ENCODE measurements at places on chromosomes 2 and 18. TPM values are rescaled to one million over a fixed set of nuclear protein-coding genes. Genes with fewer than 3 reads are reported as not detected.

DNA sequence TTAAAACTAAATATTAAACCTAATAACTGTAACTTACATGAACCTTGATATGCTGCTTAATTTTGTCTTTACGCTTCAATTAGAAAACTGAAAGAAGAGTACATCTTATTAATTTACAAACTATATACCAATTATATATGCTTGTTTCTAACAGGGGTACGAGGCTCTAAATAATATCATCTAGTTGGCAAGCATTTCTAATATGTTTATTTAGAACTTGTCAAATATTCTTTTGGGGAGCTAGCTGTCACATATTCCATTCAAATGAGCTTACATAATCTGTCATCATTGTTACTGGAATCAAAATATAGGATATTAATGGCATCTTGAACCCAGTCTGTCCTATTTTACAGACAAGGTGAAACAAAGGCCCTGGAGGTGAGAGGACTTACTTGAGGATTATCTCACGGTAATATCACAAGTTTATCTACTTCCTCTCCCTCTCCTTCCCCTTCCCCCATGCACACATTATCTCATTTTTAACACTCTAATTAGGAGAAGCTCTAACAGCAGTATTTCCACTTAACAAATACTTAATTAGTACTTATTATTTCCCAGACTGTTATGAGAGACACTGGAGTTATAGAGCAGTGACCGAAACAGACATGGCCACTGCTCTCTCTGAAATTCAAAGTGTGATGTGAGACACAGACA, 3.5 kb downstream of the PRKD3 start:
- peaks cover 54% of the 10 kb centered on the region for H3K4me1 ChIP-seq
- no peak overlapping the region for H3K27ac ChIP-seq
- H3K4me3 ChIP-seq = no peak overlapping the region

CACNB4 gene
- 3.4 TPM for total RNA-seq

FTCDNL1 gene
- total RNA-seq = 0.76 TPM

GRCh38 chr2:55164534-55165480, 67.3 kb downstream of the CLHC1 start:
- H3K27ac ChIP-seq = peak overlapping the region; percentile 46
- DNase-seq = peak; percentile 46
- peaks cover 63% of the 10 kb centered on the region for H3K4me1 ChIP-seq
- H3K36me3 ChIP-seq = no peaks in the 10 kb centered on the region
- H3K27me3 ChIP-seq = no peaks in the 10 kb centered on the region
- H3K4me3 ChIP-seq = no peak overlapping the region

GRCh38 chr18:48667276-48668254, 128.7 kb downstream of the CTIF start:
- no peaks in the 10 kb centered on the region for H3K27me3 ChIP-seq
- no peak for DNase-seq
- peaks cover 2% of the 10 kb centered on the region for H3K4me1 ChIP-seq
- peaks cover 38% of the 10 kb centered on the region for H3K36me3 ChIP-seq
- H3K4me3 ChIP-seq = no peak overlapping the region

DNA sequence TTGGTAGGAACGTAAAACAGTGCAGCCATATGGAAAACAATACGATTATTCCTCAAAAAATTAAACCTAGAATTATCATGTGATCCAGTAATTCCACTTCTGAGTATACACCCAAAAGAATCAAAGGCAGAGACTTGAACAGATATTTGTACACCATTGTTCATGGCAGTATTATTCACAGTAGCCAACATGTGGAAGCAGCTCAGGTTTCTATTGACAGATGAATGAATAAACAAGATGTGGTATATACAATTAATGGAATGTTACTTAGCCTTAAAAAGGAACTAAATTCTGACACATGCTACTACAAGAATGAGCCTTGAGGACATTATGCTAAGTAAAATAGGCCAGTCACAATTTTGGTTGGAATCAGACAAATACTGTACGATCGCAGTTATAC, 14.2 kb upstream of the RTTN start:
- peaks cover 77% of the 10 kb centered on the region for H3K27me3 ChIP-seq
- H3K4me1 ChIP-seq = no peaks in the 10 kb centered on the region
- DNase-seq = no peak

FAM110C gene
- not detected for total RNA-seq

ARHGAP25 gene
- total RNA-seq = 0.43 TPM

GRCh38 chr2:145047554-145047953, 527.6 kb upstream of the ZEB2 start:
- H3K27ac ChIP-seq = no peak overlapping the region
- no peak for DNase-seq
- H3K36me3 ChIP-seq = peaks cover 3% of the 10 kb centered on the region
- no peaks in the 10 kb centered on the region for H3K27me3 ChIP-seq

- peak overlapping the region; percentile 63 for H3K27ac ChIP-seq
- no peaks in the 10 kb centered on the region for H3K36me3 ChIP-seq
- H3K4me3 ChIP-seq = no peak overlapping the region
- no peak for DNase-seq
These were observed 24.2 kb upstream of the CASP8 start for GRCh38 chr2:201235860-201236811.

DNA sequence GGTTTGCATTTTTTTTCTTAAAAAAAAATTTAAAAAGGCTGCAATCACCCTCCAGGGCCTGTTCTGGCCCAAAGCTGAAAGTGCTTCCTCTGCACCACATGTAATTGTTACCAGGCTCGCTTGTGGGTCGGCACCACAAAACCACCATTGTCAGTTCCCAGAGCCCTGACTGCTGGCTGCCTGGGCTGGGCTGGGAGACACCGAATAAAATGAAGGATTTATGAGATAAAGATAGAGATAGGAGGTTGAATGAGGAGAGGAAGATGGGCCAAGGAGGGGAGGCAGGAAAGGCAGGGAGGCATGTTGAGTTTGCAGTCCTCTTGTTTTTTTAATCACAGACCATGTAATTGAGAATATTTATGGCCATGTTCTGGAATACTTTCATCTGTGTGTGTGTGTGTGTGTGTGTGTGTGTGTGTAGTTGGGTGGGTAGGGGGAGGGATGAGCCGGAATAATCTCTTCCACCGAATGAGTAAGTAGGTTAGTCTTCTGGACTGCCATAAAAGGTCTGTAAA, 14.7 kb downstream of the NRP2 start:
- peaks cover 83% of the 10 kb centered on the region for H3K4me1 ChIP-seq
- H3K36me3 ChIP-seq = peaks cover 12% of the 10 kb centered on the region
- peak overlapping the region; percentile 2 for H3K27ac ChIP-seq
- no peak overlapping the region for H3K4me3 ChIP-seq
- DNase-seq = no peak

DNA sequence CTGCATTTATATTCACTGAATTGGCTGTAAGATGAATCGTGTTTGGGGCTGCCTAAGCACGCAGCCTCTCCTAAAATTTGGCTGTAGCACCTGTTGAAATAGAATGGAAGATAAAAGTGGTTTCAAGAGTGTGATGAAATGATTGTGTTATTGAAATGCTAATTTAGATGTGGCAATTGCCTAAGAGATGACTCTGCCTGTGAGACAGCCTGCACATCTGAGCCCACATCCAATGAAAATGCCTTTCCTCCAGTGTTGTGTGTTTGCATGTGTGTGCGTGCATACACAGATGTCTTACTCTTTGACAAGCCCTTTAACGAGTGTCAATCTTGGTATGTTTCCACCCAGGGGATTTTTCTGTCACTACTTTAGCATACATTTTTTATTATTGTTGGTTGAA, 346.9 kb downstream of the MEIS1 start:
- H3K4me3 ChIP-seq = no peak overlapping the region
- H3K27ac ChIP-seq = no peak overlapping the region
- H3K27me3 ChIP-seq = peaks cover 23% of the 10 kb centered on the region
- DNase-seq = no peak
- no peaks in the 10 kb centered on the region for H3K36me3 ChIP-seq

TRIM54 gene
- total RNA-seq = not detected

DNA sequence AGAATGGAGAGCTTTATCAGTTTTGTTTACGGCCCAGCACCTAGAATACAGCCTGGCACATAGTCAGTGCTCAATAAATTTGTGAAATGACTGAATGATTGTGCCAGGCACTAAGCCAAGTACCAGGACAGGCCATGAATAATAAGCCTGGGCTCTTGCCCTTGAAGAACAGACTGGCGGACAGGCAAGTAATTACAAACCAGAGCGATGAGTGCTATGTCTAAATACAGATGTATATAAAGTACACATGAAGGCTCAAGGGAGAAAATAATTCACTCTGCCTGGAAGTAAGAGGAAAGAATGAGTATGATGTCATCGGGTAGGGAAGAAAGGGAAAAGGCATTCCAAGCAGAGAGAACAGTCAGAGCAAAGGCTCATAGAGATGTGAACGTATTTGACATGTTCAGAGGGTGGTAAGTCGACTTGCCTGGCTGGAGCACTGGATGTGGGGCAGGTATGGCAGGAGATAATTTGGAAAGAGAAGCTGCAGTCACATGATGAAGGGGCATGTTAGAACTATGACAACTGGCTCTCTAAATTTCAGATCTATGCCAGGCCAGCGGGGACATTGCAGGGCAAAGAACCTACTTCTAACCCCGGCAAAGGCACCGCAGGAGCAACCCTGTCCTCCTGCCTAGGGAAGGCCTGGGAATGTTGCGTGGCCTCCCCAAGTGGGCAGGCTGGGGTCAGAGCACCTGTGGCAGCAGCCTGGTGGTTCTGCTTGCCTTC, 119.1 kb upstream of the STPG4 start:
- DNase-seq = no peak
- no peak overlapping the region for H3K4me3 ChIP-seq
- peak overlapping the region; percentile 60 for H3K27ac ChIP-seq
- peaks cover 31% of the 10 kb centered on the region for H3K4me1 ChIP-seq
- H3K27me3 ChIP-seq = no peaks in the 10 kb centered on the region

GRCh38 chr2:153536115-153536514, 57.6 kb upstream of the RPRM start:
- no peaks in the 10 kb centered on the region for H3K36me3 ChIP-seq
- no peak overlapping the region for H3K27ac ChIP-seq
- no peaks in the 10 kb centered on the region for H3K4me1 ChIP-seq
- H3K27me3 ChIP-seq = no peaks in the 10 kb centered on the region
- H3K4me3 ChIP-seq = no peak overlapping the region

- H3K4me1 ChIP-seq = peaks cover 30% of the 10 kb centered on the region
- no peak for DNase-seq
These were observed 155.1 kb upstream of the RASGRP3 start for GRCh38 chr2:33321236-33321771.

DNA sequence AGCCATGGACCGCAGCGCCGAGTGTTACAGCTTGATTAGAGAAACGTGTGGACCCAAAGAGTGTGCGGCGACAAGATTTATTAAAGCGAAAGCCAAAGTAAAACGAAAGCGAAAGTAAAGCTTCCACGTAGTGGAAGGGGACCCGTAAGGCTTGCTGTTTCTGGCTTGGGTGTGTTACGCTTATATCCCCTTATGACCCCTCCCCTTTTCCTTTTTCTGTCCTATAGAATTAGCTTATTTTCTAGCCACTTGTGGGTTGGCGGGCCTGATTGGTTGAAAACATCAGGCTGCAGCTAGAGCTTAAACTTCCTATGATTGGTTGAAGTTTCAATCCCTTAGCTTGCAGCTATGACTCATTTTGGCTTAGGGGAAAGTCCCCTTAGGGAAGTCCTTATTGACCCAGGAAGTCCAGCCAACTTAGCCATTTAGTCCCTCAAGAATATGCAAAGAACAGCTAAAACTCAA, 969.7 kb downstream of the DCDC2C start:
- H3K36me3 ChIP-seq = peaks cover under 1% of the 10 kb centered on the region
- peaks cover 42% of the 10 kb centered on the region for H3K4me1 ChIP-seq
- DNase-seq = no peak
- no peaks in the 10 kb centered on the region for H3K27me3 ChIP-seq

GRCh38 chr2:120576509-120577474, 158.9 kb upstream of the GLI2 start:
- peaks cover 64% of the 10 kb centered on the region for H3K27me3 ChIP-seq
- H3K27ac ChIP-seq = no peak overlapping the region
- no peak for DNase-seq
- H3K4me1 ChIP-seq = no peaks in the 10 kb centered on the region
- H3K36me3 ChIP-seq = no peaks in the 10 kb centered on the region

- no peak for DNase-seq
- no peaks in the 10 kb centered on the region for H3K27me3 ChIP-seq
- peaks cover 34% of the 10 kb centered on the region for H3K4me1 ChIP-seq
- peaks cover 16% of the 10 kb centered on the region for H3K36me3 ChIP-seq
These were observed 192.6 kb downstream of the IKZF2 start for GRCh38 chr2:212958757-212959295.

GRCh38 chr2:205696331-205696926, 14.1 kb downstream of the NRP2 start:
- no peaks in the 10 kb centered on the region for H3K27me3 ChIP-seq
- peaks cover 12% of the 10 kb centered on the region for H3K36me3 ChIP-seq
- peaks cover 79% of the 10 kb centered on the region for H3K4me1 ChIP-seq
- H3K4me3 ChIP-seq = no peak overlapping the region

DNA sequence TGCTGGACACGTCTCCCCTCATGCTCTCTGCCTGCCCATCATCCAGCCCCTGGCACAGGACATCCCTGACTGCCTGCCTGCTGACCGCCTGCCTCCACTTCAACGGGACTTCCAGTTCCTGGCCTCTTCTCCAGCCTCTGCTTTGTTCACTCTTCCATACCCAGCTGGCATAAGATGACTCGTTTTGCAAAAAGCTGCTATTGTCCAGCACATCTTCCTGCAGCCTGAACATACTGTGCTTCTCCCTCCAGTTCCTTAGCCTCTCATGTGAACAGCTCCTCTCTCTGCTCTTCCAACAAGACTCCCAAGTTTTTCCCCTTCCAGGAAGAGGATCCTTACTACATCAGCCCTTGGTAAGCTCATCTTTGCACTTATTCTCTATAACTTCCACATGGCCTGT, 62.4 kb upstream of the SKOR2 start:
- H3K4me1 ChIP-seq = no peaks in the 10 kb centered on the region
- H3K27me3 ChIP-seq = no peaks in the 10 kb centered on the region
- H3K27ac ChIP-seq = no peak overlapping the region
- DNase-seq = no peak
- no peak overlapping the region for H3K4me3 ChIP-seq

TMX3 gene
- total RNA-seq = 76.9 TPM

LYPD1 gene
- total RNA-seq = 0.18 TPM

EIPR1 gene
- total RNA-seq = 19.9 TPM

DNA sequence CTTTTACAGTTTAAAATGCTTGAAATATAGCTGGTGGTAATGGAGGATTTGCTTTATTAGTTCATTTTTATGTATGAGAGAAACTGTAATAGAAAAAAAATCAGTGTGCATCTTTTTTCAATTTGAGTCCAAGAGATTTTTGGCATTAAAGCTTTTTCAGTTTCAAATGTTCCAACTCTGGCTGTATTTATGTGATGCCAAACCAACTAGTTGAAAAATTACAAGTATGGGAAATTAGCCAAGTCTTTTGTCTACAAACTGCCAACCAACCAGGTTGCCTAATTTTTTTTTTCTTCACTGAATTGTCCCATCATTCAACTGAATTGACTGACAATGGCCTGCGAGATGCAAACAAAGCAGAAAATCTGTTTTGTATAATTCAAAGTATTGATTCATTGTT, 95.7 kb downstream of the ICOS start:
- no peak overlapping the region for H3K27ac ChIP-seq
- no peaks in the 10 kb centered on the region for H3K36me3 ChIP-seq
- H3K4me3 ChIP-seq = no peak overlapping the region
- H3K27me3 ChIP-seq = peaks cover 3% of the 10 kb centered on the region
- peaks cover 2% of the 10 kb centered on the region for H3K4me1 ChIP-seq

- DNase-seq = no peak
- peak overlapping the region; percentile 47 for H3K4me3 ChIP-seq
- no peaks in the 10 kb centered on the region for H3K27me3 ChIP-seq
- H3K4me1 ChIP-seq = peaks cover 63% of the 10 kb centered on the region
- H3K27ac ChIP-seq = peak overlapping the region; percentile 85
These were observed 2.8 kb downstream of the ETAA1 start for GRCh38 chr2:67399831-67400489.

Data from osteocyte (in vitro differentiated cells).